ENCODE measurements at places on chromosomes 2 and 18.

DNA sequence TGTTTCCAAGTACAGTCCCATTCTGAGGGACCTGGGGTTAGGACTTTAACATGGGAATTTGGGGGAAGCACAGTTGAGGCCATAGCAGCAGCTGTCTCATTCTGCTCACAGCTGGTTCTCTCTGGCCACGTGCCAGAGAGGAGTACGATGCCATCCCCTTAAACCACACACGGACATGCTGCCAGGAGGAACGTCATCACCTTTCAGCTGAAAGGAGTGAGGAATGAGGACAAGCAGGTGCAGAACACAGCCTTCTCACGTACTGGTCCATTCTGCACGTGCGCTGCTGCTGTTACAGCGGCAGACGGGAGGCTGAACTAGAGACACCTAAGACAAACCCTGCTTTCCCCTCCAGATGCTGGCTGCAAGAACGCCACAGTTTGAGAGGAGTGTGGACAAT is 33.5 kb downstream of the ODC1 start:
- no peak for DNase-seq

DNA sequence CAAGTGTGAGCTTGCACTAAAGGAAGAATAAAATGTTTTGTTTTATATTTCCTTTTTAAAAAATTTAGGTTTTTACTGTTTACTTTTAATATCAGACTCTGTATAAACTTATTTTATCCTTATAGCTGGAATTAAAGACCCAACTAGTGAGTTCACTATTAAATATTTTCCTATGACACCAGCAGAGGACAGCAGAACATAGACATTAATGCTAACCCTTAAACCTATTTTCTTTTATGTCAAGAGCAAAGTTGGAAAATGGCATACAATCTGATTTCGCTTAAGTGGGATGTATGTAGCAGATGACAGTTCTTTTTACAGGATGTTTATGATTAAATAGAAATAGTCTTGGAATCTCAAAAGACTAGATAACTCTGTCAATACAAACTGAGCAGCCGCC is 188.2 kb upstream of the XIRP2 start:
- no peak for DNase-seq

GRCh38 chr2:23294238-23294637 is 90.7 kb upstream of the KLHL29 start:
- no peak for DNase-seq

- no peak for DNase-seq
Measured at GRCh38 chr2:71682341-71682740, 229.0 kb downstream of the DYSF start.

DNA sequence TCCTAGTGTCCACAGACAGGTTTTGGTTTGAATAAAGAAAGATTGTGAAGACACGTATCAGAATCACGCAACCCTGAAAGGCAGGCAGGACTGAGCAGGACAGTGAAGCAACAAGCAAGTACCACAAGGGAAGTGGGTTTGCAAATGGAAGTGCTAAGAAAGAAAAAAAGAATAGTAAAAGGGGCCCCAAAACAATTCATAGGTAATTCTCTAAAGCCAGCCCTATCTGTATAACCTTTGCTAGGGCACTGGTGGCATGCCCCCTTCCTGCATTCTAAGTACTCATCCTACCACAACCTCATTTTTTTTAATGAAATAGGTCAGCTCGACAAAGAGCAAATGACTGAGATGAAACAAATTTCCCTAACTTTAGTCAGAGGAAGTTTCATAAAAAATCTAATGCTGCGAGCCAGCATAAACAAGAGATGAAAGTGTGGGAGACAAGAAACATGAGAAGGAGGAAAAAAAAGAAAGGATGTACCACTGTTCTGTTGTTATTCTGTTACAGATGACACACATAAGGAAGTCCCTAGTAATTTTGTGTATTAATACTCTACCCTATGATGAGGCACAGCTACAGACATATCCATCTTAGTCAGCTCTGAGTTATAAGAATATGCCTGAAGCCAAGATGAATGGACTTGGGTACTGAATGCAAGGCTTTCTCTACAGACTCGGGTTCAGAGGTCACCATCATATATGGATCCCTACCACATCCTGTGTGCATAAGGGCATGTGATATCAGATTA is 32.2 kb downstream of the IKZF2 start:
- DNase-seq: no peak

- no peak for DNase-seq
Measured at GRCh38 chr2:3125761-3126130, 251.9 kb downstream of the EIPR1 start.

DNA sequence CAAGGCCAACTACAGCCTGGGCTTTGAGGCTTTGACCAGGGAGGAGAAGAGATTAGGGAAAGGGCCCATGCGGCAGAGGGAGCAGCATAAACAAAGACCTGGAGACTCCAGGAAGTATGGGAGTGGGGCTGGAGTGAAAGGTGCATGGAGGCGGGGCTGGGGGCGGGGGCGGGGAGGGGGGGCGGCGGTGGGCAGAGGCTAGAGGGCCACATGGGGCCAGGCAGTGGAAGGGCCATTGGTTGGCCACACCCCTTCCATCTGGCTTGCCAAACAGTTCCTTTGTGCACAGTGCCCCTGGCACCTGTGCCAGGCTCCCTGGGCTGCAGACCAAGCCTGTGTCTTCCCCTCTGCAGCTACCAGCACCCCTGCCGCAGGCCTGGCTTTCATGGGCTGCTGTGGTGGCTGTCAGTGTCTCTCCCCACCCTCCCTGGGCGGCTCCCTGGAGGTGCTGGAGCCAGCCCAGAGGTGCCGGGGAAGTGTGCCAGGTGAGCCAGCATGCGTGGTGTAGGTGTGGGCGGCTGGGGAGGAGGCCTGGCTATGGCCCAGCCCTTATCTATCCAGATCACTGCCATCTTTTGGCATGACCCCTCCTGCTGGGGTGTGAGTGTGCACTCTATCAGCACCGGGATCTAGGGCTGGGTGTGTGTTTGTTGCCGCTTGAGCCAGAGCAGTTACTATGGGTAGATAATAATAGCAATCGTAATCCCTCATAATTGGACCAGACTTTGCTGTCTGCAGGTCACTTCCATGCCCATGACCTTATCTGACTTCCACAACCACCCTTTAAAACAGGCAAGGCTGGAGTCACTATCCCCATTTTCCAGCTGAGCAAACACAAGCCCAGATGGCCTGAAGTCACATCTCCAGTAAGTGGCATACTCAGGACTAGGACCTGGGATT is 30.5 kb downstream of the DNMT3A start:
- peak; percentile 91 for DNase-seq

- DNase-seq: no peak
Measured at GRCh38 chr18:3468833-3469232, 18.9 kb downstream of the TGIF1 start.

DNA sequence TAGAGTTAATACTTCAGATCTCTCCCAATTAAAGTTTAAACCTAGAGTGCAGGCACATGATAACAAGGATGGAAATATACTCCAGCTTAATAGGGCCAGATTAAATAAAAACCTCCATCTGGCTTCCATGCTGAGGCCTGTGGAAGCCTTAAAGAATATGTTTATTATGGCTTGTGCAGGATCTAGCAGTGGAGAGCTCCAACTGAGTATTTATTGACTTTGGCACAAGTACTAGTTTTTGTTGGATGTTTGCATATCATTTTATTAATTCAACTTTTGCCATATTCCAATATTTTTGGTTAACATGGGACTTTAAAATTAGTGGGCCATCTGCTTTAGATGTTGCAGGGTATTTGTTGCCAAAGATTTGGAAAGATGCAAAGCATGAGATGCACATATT is 860.4 kb upstream of the SOX11 start:
- DNase-seq: no peak

GRCh38 chr2:204133476-204133875 is 196.9 kb downstream of the ICOS start:
- DNase-seq: no peak

GRCh38 chr2:60100034-60100433 is 453.4 kb downstream of the BCL11A start:
- DNase-seq: no peak

GRCh38 chr2:227153307-227153706 is 10.7 kb downstream of the COL4A4 start:
- peak; percentile 82 for DNase-seq

- DNase-seq: no peak
Measured at GRCh38 chr2:95836151-95836550, 155.5 kb downstream of the ANKRD36C start.

GRCh38 chr2:45786030-45786835 is 134.8 kb downstream of the PRKCE start:
- no peak for DNase-seq

- no peak for DNase-seq
Measured at GRCh38 chr2:43227830-43228281, 1.4 kb upstream of the ZFP36L2 start.

GRCh38 chr18:79510731-79511241 is 115.1 kb downstream of the NFATC1 start:
- DNase-seq: no peak

- no peak for DNase-seq
Measured at GRCh38 chr2:98761267-98761781, 30.4 kb upstream of the MGAT4A start.

- peak; percentile 83 for DNase-seq
Measured at GRCh38 chr2:36456227-36457175, 100.9 kb downstream of the CRIM1 start.

GRCh38 chr2:12604341-12604740 is 112.4 kb upstream of the TRIB2 start:
- DNase-seq: no peak

- DNase-seq: no peak
Measured at GRCh38 chr18:75029481-75029880, 179.5 kb downstream of the PTGR3 start.

- DNase-seq: no peak
Measured at GRCh38 chr2:118112771-118113334, 24.6 kb downstream of the INSIG2 start.

GRCh38 chr2:146814971-146815370 is 1029.9 kb upstream of the ACVR2A start:
- DNase-seq: no peak

- no peak for DNase-seq
Measured at GRCh38 chr18:62827397-62827796, 112.1 kb downstream of the PHLPP1 start.

DNA sequence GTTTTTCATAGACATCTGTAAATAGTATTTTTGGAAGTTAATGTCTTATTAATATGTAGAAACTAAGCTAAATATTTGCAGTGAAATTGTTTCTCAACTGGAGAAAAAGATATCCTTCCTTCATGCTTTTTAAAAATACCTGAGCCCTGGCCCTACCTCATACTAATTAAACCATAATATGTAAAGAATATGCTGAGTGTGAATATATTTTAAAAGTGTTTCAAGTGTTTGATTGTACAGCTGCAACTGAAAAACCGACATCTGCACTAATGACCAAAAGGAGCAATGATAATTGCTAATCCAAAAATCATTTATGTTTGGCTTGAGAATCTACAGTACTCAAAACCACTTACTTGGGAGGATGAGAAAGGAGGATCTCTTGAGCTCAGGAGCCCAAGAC is 156.7 kb downstream of the MBD5 start:
- DNase-seq: no peak

GRCh38 chr2:27814758-27815157 is 43.2 kb downstream of the MRPL33 start:
- no peak for DNase-seq

GRCh38 chr2:144234542-144234871 is 285.4 kb downstream of the ZEB2 start:
- DNase-seq: no peak

- no peak for DNase-seq
Measured at GRCh38 chr2:34909992-34910705, 1311.0 kb upstream of the FAM98A start.

GRCh38 chr2:191818133-191818532 is 28.8 kb downstream of the CAVIN2 start:
- no peak for DNase-seq

DNA sequence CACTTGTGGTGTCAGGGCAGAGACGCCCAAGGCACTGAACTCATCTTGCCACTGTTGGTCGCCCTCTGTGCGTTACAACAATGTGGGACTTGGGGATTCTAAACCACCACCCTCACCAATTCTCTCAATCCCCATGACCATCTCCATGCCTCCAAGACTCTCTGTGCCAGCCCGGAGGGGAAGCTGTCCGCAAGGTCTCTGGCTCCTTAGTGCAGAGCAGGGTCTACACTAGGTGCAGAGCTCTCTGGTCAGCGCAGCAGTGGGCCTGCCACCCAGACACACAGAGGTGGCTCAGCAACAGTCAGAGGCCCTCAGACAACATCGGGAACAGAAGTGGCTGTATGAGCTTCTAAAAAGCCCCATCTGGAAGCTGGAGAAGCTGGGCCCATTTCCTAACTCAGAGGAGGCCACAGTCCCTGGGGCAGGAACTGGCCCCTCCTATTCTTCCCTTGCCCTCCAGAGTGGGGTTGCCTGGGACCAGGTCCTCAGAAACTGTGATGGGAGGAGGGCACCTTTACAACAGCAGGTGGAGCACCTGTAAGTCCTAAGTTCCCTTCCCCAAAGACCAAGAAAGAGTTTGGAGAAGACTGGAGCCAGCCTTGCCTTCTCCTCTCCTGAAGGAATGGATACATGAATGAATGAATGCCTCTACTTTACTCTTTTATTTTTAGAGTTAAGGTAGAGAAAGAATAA is 37.7 kb downstream of the SERTAD2 start:
- DNase-seq: no peak

DNA sequence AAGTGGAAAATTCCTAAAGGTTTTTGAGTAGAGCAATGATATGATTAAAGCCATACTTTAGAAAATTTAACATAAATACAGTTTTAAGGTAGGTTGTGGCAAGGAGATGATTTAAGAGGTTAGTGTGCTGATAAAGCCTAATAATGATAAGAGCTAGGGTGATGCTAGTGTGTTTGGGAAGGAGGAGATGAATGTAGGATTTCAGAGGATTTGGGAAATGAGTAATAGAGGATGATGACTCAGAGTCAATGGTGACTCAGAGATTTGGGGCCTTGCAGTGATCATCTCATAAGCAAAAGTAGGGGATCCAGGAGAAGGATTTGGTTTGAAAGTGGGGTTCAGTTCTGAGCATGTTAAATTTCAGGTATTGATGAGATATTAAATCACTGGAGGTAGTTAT is 23.3 kb downstream of the STAMBP start:
- DNase-seq: no peak

DNA sequence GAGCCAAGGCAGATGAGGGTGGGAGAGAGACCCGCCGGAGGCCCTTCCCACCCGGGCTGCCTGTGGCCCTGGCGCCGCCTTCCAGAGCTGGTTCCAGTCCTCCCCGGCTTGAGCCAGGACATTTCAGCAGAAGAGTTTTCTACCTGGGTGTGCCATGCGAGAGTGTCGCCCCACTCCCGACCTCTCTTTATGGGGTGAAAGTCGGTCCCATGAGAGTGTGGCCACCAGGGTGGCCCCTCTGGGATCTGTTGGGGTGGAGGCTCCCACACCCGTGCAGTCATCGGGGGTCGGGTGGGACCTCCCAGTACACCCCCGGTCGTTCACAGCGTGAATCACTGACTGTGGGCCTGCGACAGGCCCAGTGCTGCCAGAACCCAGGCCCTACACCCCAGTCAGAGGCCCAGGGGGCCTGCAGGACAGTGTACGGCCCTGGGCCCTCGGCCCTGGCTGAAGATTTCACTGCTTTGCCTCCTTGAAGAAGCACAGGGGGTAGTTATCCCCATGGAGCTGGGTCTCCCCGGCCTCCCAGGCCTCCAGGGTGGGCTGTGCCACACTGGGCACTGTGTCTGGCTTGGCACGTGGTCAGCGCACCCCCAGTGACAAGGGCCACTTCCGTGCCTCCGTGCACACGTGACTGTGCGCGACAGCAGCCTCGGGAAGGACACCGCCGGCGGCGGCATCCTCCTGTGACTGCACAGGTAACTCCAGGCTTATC is 5.9 kb downstream of the NFATC1 start:
- no peak for DNase-seq
